ENCODE measurements at places on chromosomes 6 and 20. TPM values are rescaled to one million over a fixed set of nuclear protein-coding genes. Genes with fewer than 3 reads are reported as not detected.

Gene LAMP5
- total RNA-seq = 4.8 TPM

Gene RAET1E
- not detected for total RNA-seq

Gene MDFI
- 11.7 TPM for total RNA-seq

Gene NR2E1
- 9.8 TPM for total RNA-seq

Gene WFDC12
- total RNA-seq = not detected

Gene CSNK2A1
- 187 TPM for total RNA-seq

Gene RIPOR3
- total RNA-seq = 1.7 TPM

Gene TCF15
- total RNA-seq = 0.47 TPM
